Stimulated activated CD4-positive, alpha-beta T cell treated with anti-CD3 and anti-CD28 coated beads, Interleukin-4, amount 100 ng/mL, for 48 hours (primary cell): ENCODE measurements at places on chromosomes 5 and 9.

GRCh38 chr9:109604131-109604530, 106.0 kb upstream of the PTPN3 start:
- no peak for DNase-seq

DNA sequence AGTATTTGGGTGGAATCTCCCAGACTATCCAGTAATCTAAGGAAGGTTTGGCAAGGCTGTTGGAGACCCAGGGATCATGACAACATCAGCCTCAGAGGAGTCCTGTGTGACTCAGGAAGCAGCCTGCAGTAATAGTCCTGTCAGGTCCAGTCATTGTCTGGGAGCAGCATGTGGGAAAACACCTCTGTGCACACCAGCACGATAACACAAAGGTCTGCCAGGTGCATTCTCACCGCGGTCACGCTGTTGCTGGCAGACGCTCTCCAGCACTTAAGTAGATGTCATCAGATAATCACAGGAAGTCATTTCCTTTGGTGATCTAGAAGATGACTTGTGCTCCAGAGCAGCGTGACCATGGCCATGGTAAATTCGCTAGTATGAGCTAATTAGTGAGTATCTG, 99.2 kb upstream of the IQGAP2 start:
- DNase-seq: peak; percentile 10

GRCh38 chr5:160905285-160905684, 53.3 kb upstream of the ATP10B start:
- DNase-seq: no peak

DNA sequence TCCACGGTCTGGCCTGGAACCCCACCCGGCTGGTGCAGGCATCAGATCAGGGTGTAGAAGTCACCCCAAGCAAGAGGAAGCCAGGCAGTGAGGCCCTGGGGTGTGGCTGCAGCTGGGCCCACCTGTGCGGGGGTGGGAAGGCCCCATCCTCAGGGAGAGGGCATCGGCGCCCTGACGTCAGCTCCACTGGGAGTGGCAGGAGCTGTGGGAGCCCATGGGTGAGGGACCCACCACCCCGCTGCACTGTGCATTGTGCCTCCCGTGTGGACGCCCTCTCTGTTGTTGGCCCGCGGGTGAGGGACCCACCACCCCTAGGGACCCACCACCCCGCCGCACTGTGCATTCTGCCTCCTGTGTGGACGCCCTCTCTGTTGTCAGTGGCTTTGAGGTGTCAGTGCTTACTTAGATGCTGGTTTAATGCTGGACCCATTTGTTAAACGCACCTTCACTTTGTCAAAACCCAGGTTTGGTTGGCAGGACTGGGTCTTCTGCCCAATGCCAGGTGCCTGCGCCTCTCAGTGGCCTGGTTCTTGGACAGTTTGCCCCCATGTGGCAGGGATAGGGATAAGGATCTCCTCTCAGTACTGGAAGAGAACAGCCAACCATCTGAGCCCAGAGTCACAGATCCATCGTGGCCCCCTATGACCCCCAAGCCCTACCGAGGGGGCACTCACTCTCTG, 6.9 kb upstream of the EXOC3 start:
- DNase-seq: no peak

GRCh38 chr5:78677777-78678668, 29.5 kb upstream of the LHFPL2 start:
- no peak for DNase-seq

- no peak for DNase-seq
Measured at GRCh38 chr9:131402738-131403492, 9.0 kb downstream of the PRRC2B start.

DNA sequence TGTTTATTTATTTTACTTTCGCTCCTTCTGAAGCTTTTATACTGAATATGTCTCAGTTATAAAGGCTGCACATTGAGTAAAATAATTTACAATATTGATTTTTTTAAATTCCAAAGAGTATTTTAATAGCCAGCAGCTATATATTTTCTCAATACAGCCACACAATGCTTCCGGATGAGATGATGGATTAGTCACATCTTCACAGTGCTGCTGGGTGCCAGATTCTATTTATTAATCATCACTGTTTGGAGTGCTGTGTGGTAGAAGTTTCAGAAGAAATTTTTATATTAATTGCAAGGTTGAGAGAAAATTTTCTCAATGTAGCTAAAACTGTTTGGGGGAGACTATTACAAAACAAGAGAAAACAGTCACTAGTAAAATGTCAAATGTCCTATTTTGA, 989.8 kb downstream of the TLE4 start:
- no peak for DNase-seq

DNA sequence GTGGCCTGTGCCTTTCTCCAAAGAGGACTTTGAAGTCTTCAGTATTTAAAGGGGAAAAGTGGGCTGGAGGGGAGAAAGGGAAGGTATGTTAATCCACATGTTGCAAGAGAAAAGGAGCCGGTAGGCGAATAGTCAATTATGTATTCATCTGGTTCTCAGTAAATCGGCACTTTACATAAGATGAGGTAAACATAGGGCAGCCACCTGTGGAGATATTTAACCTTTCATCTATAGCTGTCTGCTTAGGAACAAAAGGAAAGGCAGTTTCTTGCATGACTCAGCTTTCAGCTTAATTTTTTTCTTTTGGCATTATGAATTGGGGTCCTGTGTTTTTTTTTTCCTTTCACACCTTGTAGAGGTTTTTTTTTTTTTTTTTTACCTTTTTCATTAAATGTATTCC, 42.2 kb downstream of the FGD3 start:
- DNase-seq: no peak

DNA sequence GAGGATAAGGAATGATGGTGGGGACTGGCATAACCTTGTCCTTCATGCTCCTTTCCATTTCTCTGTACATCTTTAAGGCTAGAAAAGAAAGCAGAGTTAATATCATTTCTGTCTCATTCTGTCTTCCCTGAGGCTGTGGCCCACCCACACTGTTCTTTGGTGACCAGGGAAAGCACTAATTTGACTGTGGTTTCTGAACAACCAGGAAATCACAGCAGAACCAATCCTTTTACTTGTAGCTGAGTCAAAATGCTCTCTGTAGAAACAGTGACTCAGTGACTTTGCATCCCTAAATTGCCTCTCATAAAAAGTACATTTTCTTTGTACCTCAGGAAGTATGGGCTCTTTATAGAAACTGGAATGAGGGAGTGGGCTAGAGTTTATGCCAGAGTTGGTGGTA, 28.1 kb downstream of the IL33 start:
- DNase-seq: peak; percentile 3

- peak; percentile 58 for DNase-seq
Measured at GRCh38 chr9:128341435-128341849, 1.1 kb downstream of the SLC27A4 start.

DNA sequence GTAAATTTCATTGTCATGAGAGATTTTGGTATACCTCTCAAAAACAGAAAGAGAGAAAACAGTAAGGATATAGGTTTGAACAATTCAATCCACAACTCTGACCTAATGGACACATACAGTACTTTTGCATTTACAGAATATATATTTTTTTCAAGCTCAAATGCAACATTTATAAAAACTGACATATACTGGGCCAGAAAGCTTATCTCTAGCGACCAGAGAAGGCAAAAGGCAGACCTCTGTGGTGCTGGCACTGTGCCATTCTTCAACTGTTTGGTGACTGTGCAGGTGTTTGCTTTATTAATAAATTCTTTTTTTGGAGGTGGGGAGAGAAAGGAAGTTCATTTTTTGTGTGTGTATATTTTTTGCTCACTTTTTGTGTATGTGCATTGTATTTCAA, 6.0 kb upstream of the PLAC8L1 start:
- DNase-seq: no peak

- DNase-seq: no peak
Measured at GRCh38 chr5:116449458-116449857, 125.2 kb downstream of the SEMA6A start.

DNA sequence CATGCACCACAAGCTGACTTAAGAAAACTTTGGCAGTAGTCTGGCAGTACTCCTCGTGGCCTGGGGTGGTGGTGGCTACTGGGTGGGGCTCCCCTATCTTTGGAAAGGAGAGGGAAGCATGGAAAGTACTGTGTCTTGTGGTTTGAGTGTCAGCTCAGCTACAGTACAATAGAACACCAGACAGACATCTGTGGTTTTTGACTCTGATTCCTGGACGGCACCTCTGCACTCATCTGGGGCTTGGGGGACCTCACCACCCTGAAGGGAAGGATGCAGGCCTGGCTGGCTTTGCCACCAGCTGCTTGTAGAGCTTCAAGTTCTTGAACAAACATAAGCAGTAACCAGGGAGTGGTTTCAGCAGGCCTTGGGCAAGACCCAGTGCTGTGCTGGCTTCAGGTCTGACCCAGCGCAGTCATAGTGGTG, 40.6 kb downstream of the TNFSF8 start:
- DNase-seq: no peak

DNA sequence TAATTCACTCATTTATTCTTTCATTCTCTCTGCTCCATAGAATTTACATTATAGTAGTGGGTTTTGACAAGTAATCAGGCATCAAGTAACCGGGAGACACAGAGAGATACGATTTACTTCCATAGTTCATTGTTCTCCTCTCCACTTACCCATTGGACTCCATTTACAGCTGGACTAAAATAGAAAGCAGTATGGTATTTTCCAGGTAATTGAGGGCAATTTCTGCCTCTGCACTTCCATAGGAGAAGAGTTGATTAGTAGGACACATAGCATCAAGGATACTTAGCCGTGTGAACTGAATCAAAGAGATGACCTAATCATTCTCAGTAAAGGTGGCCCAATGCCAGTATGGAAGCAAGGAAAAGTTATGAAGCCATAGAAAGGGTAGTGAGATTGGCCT, 244.4 kb downstream of the COX7C start:
- DNase-seq: no peak

- no peak for DNase-seq
Measured at GRCh38 chr5:98307811-98308210, 465.7 kb upstream of the RGMB start.

GRCh38 chr9:114694719-114695269, 12.8 kb upstream of the TEX48 start:
- DNase-seq: no peak

DNA sequence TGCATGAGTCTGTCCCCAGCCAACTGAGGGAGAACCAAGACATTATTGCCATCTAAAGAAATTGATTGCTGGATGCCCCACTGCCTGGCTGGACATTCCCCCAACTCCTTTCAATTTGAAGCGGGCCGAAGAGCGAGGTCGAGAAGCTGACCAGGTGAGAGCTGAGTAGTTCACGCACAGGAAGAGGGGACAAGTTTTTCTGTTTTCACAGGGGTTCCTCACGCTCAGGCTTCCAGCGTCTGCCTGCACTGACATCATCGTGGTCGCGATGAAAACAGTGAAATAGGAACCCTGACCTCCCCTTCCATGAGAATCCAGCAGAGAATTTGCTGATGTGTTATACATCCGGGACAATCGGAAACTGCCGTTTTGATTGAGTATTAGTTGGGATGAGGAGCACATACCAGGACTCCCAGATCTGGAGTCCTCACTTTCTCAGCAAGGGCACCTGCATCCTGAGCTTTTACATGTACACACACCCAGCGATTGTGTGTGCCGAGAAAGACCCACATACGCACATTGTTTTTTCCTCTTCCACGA, 3.1 kb upstream of the DMRT3 start:
- no peak for DNase-seq

DNA sequence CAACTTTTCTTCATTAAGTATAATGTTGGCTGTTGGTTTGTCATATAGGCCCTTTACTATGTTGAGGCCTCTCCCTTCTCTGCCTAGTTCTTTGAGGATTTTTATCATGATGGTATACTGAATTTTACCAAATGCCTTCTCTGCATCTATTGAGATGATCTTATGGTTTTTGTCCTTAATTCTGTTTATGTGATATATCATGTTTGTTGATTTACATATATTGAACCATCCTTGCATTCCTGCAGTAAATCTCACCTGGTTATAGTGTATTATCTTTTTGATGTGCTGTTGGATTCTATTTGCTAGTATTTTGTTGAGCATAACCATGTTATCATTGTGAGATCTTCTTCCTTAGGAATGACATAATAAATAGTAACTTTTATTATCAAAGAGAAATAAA, 362.9 kb downstream of the CCDC171 start:
- no peak for DNase-seq

DNA sequence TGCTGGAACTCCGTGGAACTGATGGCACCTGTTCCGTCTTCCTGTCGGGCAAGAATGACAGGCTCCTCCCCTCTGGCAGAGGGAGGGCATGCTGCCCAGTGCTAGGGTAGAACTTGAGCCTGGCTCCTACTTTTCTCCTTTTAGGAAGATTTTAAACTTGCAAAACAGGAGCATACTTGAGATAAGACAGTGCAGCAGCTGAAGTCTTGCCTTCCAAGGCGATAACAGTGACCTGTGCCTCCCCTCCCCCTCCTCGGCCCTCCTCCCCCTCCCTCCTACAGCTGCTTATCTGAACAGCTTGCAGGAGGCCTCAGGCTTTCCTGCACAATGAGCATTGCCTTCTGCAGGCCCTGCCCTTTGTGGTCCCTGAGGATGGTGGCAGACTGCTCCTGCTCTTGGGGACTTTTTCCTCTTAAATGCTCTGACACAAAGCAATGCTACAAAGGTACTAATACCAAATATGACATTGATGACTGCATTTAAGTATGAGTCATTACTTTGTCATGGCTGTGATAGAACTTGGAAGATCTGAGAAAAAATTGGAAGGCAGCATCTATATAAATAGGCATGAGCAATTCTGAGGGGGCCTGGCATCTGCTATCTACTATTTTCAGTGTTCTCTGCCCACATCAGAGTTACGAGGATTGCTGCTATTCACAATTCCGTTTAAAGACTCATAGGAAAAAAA, 2.0 kb downstream of the GADD45G start:
- peak; percentile 47 for DNase-seq

- no peak for DNase-seq
Measured at GRCh38 chr5:151345808-151346478, 1.4 kb downstream of the SLC36A2 start.

DNA sequence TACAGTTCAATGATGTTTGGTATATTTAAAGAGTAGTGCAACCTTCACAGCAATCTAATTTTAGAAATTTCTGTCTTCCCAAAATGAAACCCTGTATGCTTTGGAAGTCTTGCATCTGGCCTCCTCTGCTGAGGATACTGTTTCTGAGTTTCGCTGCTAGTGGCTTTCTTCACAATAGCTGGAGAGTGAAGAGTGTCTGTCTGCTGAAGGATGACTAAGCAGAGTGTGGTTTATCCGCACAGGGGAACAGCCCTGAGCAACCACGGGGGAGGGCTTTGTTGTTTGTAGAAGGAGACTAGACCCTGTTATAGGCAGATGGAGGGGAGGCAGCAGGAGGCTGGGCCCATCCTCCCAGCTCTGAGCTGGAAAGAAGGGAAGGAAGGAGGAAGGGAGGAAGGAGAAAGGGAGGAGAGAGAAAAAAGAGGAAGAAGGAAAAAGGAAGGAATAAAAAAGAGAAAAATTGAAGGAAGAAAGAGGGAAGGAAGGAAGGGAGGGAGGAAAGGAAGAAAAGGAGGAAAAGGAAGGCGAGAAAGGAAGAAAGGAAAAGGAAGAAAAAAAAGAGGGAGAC, 10.5 kb upstream of the IRX2 start:
- DNase-seq: no peak

DNA sequence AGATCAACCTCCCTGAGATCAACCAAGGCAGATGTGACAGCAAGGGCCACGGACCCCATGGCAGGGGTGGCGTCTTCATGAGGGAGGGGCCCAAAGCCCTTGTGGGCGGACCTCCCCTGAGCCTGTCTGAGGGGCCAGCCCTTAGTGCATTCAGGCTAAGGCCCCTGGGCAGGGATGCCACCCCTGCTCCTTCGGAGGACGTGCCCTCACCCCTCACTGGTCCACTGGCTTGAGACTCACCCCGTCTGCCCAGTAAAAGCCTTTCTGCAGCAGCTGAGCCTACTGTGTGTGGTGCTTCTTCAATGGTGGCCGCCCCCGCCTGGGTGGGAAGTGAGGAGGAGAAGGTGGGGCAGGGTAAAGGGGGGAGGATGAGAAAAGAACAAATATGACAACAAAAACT, 8.3 kb downstream of the GPX3 start:
- no peak for DNase-seq
